ENCODE measurements at places on chromosomes 7 and 10. TPM values are rescaled to one million over a fixed set of nuclear protein-coding genes. Genes with fewer than 3 reads are reported as not detected.

DNA sequence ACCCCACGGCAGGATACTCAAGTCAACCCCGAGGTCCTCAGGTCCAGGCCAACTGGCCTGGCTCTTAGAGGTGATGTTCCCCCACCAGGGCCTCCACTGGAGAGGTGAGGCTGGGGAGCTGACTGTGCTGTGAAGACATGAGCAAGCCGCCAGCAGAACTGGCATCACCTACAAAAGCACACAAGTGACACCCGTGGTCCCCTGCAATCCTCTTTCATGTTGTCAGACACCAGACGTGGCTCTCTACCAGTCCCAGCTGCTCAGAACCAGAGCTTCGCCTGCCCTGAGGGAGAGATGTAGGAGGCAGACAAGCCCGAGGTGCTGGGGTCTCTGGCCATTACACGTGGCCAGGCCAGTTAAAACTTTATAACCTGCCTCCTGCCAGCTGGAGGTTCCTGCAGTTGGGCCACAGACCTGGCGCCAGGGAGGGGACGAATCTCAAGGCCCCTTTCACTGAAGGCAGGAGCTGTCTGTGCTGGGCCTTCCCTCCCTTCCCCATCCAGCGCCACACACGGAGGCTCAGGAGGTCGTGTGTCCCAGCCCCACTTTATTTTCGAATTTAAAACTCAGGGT, 2.2 kb downstream of the COMTD1 start:
- DNase-seq: no peak
- no peaks in the 10 kb centered on the region for H3K27me3 ChIP-seq
- peaks cover 30% of the 10 kb centered on the region for H3K36me3 ChIP-seq

DNA sequence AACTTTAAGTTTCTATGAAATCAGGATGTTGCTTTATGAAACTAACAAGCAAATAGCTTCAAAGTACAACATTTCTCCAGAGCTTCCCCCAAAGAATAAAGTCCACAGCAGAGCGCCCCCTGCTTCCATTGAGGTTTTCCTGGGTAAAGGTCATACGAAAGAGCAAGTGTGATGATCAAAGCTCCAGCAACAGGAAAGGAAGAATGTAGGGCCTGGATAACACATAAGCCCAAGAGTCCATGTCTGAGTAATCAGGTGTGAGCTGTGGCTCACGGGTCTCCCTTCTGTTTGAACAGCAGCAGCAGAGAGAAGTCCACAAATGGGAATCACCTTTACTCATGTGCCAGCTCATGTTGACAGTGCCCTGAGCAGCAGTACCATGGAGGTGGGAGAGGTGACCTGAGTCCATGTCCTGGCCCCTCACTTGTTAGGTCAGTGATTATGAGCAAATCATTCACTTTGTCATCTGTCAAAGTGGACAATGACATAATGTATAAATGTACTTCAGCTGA, 50.5 kb downstream of the MRPL32 start:
- no peak for DNase-seq
- peaks cover 16% of the 10 kb centered on the region for H3K27me3 ChIP-seq
- H3K27ac ChIP-seq: no peak overlapping the region
- no peaks in the 10 kb centered on the region for H3K4me1 ChIP-seq
- no peaks in the 10 kb centered on the region for H3K36me3 ChIP-seq

- peaks cover 28% of the 10 kb centered on the region for H3K27me3 ChIP-seq
- no peak overlapping the region for H3K4me3 ChIP-seq
- no peaks in the 10 kb centered on the region for H3K36me3 ChIP-seq
- H3K4me1 ChIP-seq: peaks cover 6% of the 10 kb centered on the region
These were observed 41.7 kb upstream of the LOXL4 start for GRCh38 chr10:98309366-98310355.

The CALHM3 gene
- total RNA-seq: not detected

All from activated naive CD8-positive, alpha-beta T cell treated with anti-CD3 and anti-CD28 coated beads for 36 hours (primary cell).